OCI-M1 (cell line): ENCODE measurements at places on chromosomes 2 and 18.

GRCh38 chr2:13581471-13581870 is 864.7 kb downstream of the TRIB2 start:
- DNase-seq = no peak

GRCh38 chr18:58862851-58863538 is 1.7 kb upstream of the ZNF532 start:
- no peak for DNase-seq

DNA sequence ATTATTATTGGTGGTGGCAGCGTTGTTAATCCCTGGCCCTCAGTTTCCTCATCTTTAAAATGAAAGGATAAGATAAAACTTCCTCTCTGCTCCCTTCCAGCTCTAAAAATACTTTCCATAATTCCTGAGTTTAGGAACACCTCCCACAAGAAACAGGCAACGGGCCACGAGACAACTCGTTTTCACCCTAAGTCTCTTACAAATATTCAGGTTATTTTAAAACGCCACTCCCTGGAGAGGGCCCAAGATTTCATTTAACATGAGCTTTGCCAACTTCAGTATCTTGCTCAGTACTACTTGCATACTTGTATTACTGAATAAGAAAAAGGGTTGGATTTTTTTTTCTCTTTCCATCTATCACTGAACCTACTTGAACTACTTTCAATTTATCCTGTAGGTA is 611.1 kb upstream of the FANCL start:
- DNase-seq = no peak

DNA sequence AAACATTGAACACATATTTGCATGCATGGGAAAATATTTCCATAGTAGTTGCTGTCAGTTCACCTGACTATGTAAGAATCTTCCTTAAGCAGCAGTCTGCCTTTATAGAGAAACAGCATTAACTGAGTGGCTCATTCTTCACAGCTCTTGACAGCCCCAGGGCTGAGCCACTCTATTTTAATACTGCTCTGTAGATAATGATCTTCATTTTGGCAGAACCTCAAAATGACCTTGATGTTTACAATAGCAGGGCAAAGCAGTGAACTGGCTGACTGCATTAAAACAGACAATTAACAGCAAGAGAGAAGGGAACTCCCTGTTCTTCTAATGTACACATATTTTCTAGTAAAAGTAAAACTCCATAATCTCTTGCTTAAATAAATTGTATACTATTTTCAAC is 580.6 kb upstream of the SOX11 start:
- DNase-seq = peak; percentile 29
